Trophoblast cell (in vitro differentiated cells and primary cell): ENCODE measurements at places on chromosomes 6 and 20.
A peak's percentile ranks its signal among the peaks of the same experiment; 100 is the strongest.

GRCh38 chr6:137823826-137824555 lies 43.1 kb upstream of the TNFAIP3 start:
- peak; percentile 100 for DNase-seq

- DNase-seq: no peak
These were observed 49.1 kb upstream of the CCR6 start for GRCh38 chr6:167073679-167074274.

GRCh38 chr20:47785311-47785853 lies at the start of gene SULF2:
Gene SULF2, minus strand, starts transcription at chr20:47785481. Its CDS starts 28,118 bp downstream, at chr20:47757363.
- DNase-seq: no peak

- DNase-seq: no peak
These were observed 17.1 kb downstream of the TTLL2 start for GRCh38 chr6:167341665-167342655.

- DNase-seq: peak; percentile 16
These were observed 38.3 kb upstream of the SMLR1 start for GRCh38 chr6:130788954-130789353.

GRCh38 chr20:53215166-53215565 lies 243.0 kb downstream of the TSHZ2 start:
- no peak for DNase-seq

DNA sequence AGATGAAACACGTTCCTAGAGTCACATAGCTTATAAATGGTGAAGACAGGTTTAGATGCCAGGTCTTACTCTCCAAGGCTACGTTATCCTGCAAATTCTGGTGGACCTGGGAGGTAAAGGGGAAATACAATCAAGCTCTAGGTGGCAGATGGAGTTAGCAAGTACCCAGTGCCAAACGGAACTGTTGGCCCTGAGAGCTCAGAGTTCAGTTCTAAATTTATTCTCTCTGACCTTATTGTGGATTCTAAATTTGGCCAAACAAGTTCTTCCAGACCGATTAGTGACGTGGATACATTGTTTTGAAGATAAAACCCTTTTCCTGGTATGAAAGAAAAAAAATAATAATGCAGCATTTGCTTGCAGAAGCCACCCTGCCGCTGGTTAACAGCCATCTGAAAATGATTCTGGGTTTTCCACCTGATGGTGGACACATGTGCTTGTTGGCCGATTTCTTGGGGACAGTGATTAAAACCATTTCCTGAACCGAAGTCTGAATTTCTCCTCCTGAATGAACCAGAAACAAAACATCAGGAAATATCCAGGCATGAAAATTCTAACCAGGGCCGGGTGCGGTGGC lies 32.5 kb downstream of the RIPOR3 start:
- peak; percentile 67 for DNase-seq

- DNase-seq: peak; percentile 95
These were observed at the start of gene TRMT11 for GRCh38 chr6:125986301-125987025. Gene TRMT11, plus strand, starts transcription at chr6:125986540. Its CDS starts 11 bp downstream, at chr6:125986551.

- DNase-seq: peak; percentile 8
These were observed 176.6 kb upstream of the POU3F2 start for GRCh38 chr6:98657764-98658163.

DNA sequence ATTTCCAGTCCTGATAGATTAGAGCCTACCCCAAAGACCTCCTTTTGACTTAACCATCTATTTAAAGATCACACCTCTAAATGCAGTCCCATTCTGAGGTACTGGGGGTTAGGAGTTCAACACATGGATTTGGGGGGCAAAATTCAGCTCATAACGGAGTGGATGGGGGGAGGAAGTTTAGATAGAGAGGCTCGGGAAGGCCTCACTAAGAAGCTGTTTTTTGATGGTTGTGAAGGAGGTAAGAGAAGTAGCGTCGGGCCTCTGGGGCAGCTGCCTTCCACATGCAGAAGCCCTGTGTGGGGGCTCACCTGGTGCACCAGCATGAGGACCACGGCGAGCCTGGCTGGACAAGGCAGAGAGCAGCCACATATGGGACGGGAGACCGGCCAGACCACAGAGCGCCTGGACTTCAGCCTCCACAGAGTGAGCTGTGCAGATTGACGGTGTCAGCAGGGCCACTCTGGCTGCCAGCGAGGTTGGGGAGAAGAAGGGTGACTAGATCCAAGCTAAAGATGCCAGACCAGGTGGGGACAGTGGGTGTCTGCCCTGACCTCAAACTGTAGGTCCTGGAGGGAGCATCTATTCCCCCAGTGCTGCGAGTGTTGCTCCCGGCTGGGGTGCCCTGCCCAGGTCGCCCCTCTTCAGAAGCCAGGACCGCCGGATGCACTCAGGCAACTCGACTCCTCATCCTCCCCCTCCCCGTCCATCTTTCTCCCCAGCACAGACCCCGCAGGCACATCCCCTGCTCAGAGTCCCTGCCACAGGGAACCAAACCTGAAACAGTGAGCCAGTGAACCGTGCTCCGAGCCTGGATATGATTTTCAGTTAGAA lies 5.1 kb upstream of the SYNJ2 start:
- DNase-seq: no peak

DNA sequence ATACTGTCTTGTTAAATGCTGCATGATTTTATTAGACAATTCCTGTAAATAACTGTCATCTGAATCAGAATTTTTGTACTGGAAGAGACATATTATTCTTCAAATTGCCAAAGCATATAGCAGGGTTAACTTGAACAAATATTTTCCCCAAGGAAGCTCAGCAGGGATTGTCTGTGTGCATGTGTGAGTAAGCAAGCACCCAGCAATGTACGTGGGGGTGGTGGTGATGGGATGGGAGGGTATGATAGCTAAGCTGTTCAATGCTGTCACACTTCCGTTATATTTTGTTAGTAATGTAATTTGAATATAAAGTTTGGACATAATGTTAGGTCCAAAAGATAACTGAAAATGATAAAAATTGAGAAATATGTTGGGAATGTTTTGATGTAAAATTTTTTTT lies 118.1 kb downstream of the MYB start:
- DNase-seq: no peak

DNA sequence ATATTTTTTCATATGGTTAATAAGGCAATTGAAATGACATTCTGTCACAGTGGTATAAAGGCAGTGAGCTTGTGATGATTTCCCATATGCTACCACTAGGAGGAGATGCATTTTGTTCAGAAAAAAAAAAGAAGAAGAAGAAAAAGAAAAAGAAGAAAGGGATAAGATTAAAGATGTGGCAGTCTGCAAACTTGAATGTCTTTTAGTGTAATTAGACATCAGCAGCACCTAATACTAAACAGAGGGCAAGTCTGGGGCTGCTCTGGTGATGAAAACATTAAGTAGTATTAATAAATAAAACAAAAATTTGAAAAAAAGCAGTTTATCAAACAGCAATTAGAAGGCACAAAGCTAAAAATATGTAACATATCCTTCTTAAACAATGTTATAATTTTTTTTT lies 95.4 kb upstream of the DEFB112 start:
- no peak for DNase-seq

GRCh38 chr6:52611833-52612232 lies 35.0 kb upstream of the TRAM2 start:
- DNase-seq: peak; percentile 22

- DNase-seq: no peak
These were observed 47.8 kb downstream of the PSMB1 start for GRCh38 chr6:170505306-170505705.

- no peak for DNase-seq
These were observed 304.9 kb downstream of the CD109 start for GRCh38 chr6:74000666-74001490.

DNA sequence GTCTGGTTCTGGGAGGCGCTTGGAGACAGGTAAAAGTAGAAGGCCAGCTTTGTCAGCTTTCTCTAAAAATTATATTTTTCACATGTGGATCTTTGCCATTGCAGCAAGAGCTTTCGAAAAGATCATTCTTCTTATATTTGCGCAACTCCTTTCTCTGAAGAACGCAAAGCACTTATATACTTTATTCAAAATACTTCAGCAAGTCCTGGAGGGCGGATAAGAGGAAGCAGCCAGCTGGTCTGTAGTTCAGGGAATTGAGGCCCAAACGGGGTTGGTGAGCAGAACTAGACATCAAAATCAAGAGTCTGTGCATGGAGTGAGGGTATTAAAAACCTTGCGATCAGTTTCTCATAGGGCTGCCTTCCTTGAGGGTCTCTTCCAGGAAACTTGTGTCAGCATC lies 182.3 kb downstream of the DTNBP1 start:
- DNase-seq: peak; percentile 13

GRCh38 chr6:125157280-125157679 lies 3.7 kb downstream of the TPD52L1 start:
- DNase-seq: no peak

DNA sequence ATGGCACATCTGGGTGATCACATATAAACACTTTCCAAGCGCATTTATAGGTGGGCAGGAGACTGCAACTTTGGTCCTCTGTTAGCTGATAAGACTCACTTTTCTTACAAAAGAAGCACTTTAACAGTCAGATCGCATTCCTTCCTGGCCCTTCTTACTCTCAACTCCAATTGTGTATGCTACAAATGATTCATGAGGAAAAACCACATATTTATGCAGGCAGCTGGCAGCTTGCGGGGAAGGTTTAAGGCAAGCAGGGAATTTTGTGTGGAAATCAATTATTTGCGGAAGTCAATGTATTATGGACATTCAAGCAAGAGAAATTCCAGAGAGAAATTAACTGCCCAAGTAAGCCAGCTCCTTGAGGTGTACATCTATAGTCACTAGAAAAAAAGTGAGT lies 194.0 kb downstream of the PKHD1 start:
- DNase-seq: peak; percentile 66

GRCh38 chr6:43724354-43724753 lies 36.8 kb upstream of the MRPS18A start:
- no peak for DNase-seq

- no peak for DNase-seq
These were observed 129.0 kb downstream of the F13A1 start for GRCh38 chr6:6191476-6191875.

GRCh38 chr20:10314198-10314597 lies 95.6 kb downstream of the SNAP25 start:
- DNase-seq: no peak

GRCh38 chr20:12391099-12391498 lies 473.4 kb downstream of the BTBD3 start:
- no peak for DNase-seq

DNA sequence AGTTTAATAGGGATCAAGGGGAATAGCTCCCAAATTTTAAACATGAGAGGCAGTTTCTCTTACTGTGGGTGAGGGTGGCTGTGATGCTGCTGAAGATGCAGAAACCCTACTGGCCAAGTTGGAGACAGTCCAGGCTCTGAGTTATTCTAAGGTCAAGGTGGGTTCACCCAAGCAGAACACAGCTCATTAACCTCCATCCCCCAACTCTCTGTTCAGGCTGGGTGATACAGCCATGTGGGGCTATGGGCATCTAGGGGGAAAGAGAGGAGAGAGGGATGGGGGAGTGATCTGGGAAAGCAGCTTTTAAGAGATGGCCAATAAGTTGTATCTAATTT lies 18.9 kb upstream of the TRAM2 start:
- DNase-seq: no peak

GRCh38 chr6:108117427-108118358 lies 43.2 kb upstream of the OSTM1 start:
- DNase-seq: peak; percentile 29

DNA sequence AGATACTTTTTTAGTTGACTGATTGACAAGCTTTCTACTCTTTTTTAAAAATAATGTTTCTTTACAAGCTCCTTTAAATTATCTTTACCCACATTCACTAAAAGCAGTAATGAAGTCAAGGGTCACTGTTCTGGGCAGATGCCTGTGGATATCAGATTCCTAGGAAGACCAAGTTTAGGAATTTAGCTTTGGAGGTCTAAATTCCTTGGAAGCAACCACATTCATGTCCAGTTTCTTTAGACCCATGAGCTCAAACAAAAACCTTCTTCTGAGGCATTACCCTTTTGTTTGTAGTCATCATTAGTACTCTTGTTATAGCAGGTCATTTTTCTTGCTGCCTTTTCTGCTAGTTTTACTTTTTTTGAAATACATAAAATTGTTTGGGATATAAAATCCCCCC lies 462.9 kb upstream of the JAG1 start:
- no peak for DNase-seq

DNA sequence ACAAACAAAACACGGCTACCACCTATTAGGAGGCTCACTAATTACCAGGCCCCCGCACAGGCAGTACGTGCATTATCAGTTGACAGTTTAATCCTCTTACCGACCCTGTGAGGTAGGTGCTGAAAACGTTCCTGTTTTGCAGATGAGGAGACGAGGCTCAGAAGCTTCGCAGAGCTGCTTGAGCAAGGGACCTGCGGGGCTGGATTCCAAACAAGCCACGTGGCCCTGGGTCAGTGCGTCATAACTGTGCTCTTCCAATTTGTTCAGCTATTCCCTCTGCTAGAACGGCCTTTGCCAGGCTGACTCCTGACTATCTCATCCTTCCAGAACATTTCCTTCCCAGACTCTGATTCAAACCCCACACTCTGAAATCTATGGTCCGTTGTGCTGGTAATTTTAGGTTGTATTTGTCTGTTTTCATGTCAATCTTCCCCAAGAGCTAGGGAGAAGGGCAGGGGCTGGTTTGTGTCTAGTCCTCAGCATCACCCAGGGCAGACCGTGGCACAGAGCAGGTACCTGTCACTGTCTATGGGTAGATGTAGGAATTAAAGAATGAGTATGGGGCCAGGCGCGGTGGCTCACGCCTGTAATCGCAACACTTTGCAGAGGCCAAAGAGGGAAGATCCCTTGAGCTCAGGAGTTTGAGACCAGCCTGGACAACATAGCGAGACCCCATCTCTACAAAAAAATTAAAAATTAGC lies 28.8 kb upstream of the TLDC2 start:
- DNase-seq: peak; percentile 95

- DNase-seq: no peak
These were observed 1.6 kb downstream of the NDRG3 start for GRCh38 chr20:36744243-36744642.

- DNase-seq: no peak
These were observed 12.8 kb upstream of the PLEKHG1 start for GRCh38 chr6:150586850-150587359.

- peak; percentile 97 for DNase-seq
These were observed at the start of gene MRPS10 for GRCh38 chr6:42217519-42218367. Gene MRPS10, minus strand, starts transcription at chr6:42217861. Its CDS starts 12 bp downstream, at chr6:42217849.

DNA sequence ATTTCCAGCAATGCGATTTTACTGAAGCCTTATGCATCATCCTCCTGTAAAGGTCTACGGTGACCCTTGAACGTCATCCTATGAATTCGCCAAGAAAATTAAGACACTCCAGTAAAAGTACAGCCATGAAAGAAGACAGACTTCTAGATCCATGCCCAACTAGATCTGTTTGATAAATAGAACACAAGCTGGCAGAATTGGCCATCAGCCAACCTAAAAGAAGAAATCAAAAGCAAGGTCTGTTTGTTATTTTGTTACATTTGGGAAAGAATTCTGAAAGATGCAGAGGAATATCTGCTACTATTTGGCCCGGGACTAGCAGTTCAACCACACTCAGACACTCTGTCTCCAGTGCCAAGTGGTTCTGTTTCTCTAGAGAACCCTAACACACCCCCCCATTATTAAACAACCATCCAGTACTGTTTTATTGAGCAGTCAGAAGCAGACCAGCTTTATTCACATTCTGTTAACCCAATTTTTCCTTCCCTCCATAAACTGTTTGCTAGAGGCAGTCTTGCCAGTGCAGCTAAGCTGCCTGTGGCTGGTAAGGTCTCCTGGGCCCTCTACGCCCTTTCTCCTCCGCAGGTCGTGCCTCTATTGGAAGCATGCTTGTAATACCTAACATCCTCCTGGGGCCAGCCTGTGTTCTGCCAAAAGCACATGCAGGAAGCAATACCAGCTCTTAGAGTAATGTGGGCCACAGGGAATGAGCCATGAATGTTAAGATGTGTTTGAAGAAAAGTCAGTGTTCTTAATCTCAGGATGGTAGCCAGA lies 30.7 kb downstream of the LY86 start:
- DNase-seq: no peak
